LoVo (cell line): ENCODE measurements at places on chromosomes 4 and X.

DNA sequence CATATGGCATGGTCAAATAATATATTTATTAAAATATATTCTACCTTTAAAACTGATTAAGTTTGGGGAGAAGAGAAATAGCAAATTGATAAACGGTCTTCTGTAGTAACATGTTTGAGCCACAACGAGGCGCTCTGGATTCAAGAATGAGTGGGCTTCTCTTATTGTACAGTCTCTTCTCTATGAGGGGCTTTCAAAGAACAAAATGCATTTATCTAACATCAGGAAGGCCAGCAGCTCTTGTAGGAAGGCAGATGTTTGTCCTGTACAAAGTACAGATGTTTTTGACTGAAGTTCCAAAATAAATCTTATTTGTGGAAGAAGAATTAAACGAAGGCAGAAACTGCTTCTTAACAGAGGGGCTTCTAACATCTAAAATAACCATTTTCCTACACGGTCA lies 153.6 kb downstream of the RASL11B start:
- DNase-seq: no peak

DNA sequence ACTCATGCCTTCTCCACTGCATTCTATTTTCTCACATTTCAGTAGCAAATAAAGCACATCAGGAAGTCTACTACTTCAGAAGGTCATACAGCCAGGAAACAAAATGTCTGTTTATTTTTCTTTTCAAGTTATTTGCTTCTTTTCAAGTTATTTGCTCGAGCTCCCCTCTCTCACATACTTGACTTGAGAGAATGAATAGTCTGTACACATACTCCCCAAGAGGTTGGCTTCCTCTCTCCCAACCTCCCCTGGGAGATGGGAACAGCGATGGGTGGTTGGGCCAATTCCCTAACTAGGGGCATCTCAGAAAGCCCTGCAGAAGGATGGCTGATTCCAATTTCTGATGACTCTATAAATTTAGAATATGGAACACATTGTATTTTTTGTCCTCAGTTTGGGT lies 64.7 kb upstream of the PTPN13 start:
- DNase-seq: no peak

GRCh38 chr4:65943076-65943475 lies 272.8 kb upstream of the EPHA5 start:
- peak; percentile 66 for DNase-seq

- no peak for DNase-seq
Measured at GRCh38 chrX:41002026-41002425, 83.2 kb upstream of the USP9X start.

GRCh38 chr4:57303012-57303751 lies 193.0 kb upstream of the IGFBP7 start:
- DNase-seq: no peak

DNA sequence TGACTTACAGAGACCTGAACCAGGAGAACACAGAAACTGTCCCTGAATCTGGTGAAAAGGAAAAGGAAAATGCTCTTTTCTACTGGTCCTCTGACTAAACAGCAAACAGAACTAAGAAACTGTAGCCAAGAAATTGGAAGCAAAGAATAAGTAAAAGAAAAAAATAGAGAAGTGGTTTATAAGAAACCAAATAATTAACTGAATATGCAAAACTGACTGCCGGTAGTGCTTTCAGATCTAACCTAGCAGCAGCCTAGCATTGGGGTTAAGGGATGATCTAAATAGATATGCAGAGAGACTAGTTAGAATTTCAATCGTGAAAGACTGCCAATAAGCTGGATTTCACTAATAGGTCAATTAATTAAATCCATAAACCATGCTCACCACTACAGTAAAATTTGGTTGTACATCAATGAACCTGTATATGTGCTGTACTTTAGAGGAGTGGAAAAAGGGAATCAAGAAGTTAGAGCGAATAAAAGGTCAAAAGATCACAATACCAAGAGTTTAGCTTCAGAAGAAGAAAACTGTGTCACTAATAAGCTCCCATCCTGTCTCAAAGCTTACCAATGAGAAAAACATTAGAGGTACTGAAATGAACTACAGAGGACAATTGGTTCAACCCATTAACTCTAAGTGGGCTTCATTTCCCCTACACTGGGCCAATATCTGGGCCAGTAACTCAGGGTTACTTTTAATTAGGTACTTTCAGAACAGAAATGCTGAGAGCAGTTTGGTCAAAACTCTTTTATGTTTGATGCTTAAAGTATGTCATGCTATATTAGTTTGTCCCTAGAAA lies 53.6 kb downstream of the KLHL13 start:
- DNase-seq: no peak

DNA sequence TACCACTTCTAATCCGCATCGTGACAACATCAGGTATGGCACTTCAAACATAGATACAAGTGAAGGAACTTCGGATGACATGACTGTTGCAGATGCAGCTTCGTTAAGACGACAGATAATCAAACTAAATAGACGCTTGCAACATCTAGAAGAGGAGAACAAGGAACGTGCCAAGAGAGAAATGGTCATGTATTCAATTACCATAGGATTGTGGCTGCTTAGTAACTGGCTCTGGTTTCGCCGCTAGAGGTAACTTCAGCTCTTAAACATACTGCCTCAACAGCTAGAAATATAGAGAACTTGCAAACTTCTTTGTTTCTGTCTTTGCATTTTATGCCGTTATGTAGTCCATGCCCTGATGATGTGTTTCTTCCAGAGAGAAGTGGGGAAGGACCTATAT lies 530.8 kb upstream of the DIPK2B start:
- no peak for DNase-seq

DNA sequence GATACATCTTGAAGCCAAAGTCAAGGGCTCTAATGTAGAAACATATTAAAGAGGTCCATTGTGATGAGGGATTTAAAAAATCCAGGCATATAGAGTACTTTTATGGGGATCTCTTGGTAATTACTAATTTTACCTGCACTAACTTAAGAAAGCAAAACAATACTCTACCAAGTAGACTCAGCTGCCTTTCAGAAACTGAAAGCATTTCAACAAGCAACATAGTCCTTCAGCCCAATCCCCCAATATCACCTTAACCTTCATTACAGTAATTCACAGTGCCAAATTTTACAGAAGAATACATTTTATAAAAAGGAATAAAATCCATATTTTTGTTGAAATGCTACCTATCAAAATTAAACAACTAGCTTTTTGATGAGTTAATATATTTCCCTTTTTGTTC lies 422.9 kb downstream of the DTHD1 start:
- DNase-seq: no peak

GRCh38 chrX:68827848-68828624 lies 785 bp upstream of the EFNB1 start:
- peak; percentile 61 for DNase-seq

DNA sequence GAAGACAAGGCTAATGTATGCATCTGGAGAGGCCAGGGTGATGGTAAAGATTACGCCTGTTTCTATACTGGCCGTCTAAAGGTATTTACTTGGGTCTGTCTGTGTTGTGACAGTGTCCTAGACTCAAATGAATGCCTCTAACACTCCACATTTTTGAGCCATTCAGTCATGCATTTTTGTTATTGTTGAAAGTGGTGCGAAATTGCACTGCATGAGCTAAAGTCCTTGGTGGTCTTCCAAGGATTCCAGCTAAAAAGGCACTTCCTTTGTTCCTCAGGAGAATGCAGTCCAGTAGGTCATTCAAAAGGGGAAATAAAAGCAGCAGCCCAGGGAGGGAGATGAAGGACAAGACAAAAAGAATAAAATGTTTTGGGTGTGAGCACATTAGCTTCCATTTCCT lies 3.0 kb downstream of the GPC4 start:
- no peak for DNase-seq

GRCh38 chrX:7109838-7110793 lies 37.4 kb upstream of the STS start:
- no peak for DNase-seq

GRCh38 chrX:137178392-137178791 lies 144.6 kb upstream of the GPR101 start:
- DNase-seq: no peak

DNA sequence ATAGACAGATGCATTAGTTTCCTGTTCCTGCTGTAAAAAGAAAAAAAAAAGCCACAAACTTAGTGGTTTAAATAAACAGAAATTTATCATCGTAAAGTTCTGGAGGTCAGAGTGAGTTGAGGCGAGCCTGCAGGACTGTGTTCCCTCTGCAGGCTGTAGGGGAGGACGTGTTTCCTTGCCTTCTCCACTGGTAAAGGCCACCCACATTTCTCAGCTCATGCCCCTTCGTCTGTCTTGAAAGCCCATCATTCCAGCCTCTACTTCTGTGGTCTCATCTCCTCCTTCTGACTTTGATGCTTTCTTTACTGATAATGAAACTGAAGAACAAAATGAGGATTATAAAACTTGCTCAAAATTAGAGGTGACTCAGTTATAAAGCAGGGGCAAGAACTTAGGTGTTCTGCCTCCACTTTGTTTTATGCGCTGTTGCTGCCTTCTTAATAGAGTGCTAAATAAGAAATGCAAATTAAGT lies 143.0 kb downstream of the STIM2 start:
- DNase-seq: no peak

- DNase-seq: no peak
Measured at GRCh38 chrX:153320555-153321184, 897 bp downstream of the PNMA6F start.

DNA sequence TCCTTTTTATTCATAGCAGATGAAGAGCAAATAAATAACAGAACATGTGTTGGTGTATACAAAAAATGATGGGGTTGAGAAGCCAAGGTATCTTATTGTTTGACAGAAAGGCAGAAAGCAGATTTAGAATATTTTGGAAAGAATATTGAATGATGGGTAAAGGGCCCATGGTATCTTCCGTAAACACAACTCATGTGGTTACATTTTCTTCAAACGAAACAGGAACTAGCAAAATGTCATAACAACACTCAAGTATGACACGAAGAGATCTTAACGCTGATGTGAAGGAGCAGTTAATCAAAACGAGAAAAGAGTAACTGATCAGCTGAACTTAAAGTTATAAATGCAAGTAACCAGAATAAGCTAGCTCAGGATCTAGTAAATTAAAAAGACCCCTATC lies 195.7 kb upstream of the GK2 start:
- no peak for DNase-seq

GRCh38 chr4:165692082-165692481 lies 181.0 kb upstream of the TLL1 start:
- DNase-seq: no peak

- no peak for DNase-seq
Measured at GRCh38 chr4:53598901-53599300, 7.6 kb upstream of the LNX1 start.
